ENCODE measurements at places on chromosomes 3 and 15. TPM values are rescaled to one million over a fixed set of nuclear protein-coding genes. Genes with fewer than 3 reads are reported as not detected.

STRA6 gene
- total RNA-seq, result not detected

STARD9 gene
- total RNA-seq, result 59.8 TPM

VGLL3 gene
- 45.6 TPM for total RNA-seq

SI gene
- total RNA-seq, result not detected

CCR1 gene
- total RNA-seq, result 27.7 TPM

STAB1 gene
- total RNA-seq, result 837 TPM

GRCh38 chr15:101521069-101521468 lies 31.6 kb upstream of the PCSK6 start:
- no peaks in the 10 kb centered on the region for H3K36me3 ChIP-seq
- no peak overlapping the region for H3K27ac ChIP-seq
- no peak overlapping the region for H3K4me3 ChIP-seq
- no peak for DNase-seq
- H3K4me1 ChIP-seq, result no peaks in the 10 kb centered on the region
- H3K27me3 ChIP-seq, result no peaks in the 10 kb centered on the region

All from thoracic aorta (tissue), 2 donors.